ENCODE measurements at places on chromosomes 16 and 17. TPM values are rescaled to one million over a fixed set of nuclear protein-coding genes. Genes with fewer than 3 reads are reported as not detected.

Gene ZFHX3
- total RNA-seq = 18.0 TPM

Gene UTS2R
- not detected for total RNA-seq

Gene KRT40
- total RNA-seq = not detected

GRCh38 chr16:30659507-30660423, 1.5 kb downstream of the FBRS start:
- no peak for DNase-seq

GRCh38 chr16:75315539-75316306, 64.3 kb upstream of the BCAR1 start:
- DNase-seq = no peak
